Lung microvascular endothelial cell (primary cell): ENCODE measurements at places on chromosomes 11 and 22. TPM values are rescaled to one million over a fixed set of nuclear protein-coding genes. Genes with fewer than 3 reads are reported as not detected.

OR4D5 gene
- total RNA-seq, result not detected in 2 replicates

GRAMD4 gene
- 26.4 and 50.6 TPM in 2 replicates for total RNA-seq

FGF19 gene
- not detected in 2 replicates for total RNA-seq

GRCh38 chr11:85182441-85183387, 444.4 kb downstream of the DLG2 start:
- DNase-seq, result no peak

DNA sequence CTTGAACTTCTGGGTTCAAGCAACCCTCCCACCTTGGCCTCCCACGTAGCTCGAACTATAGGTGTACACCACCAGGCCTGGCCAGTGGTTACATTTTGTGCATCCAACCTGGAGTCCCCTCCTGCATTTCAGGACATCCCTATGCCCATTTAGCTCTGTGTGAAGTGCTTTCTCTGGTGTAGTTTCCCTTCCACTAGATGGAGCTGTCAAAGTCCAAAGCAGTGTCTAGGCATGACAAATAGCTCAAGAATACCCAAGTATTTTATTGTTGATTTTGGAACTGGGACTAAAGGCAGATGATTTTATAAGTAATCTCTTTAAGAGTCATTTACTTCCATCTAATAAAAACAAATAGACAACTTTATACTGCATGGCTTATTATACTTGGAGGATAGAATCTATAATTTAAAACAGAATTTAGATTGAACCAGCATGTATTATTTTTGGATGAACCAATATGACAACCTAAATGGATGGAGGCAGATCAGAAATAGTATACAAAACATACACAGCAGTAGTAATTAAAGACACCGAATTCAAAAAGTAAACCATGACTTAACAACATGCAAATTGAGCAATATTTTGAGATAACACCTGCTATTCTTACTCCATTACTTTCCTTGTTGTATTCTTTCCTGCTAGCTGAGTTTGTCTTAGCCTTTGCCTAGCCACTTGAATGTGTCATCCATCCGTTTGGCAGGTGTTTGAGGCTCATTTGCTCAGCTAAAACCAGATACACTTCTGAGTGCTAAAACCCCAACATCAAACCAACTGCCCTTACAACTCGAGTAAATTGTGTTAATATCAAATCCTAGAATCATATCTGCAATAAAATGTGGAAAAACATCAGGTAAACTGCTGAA, 37.7 kb downstream of the EIF4ENIF1 start:
- peak; percentile 67 for DNase-seq

- no peak for DNase-seq
Measured at GRCh38 chr11:118217575-118217974, 7.2 kb downstream of the JAML start.

DNA sequence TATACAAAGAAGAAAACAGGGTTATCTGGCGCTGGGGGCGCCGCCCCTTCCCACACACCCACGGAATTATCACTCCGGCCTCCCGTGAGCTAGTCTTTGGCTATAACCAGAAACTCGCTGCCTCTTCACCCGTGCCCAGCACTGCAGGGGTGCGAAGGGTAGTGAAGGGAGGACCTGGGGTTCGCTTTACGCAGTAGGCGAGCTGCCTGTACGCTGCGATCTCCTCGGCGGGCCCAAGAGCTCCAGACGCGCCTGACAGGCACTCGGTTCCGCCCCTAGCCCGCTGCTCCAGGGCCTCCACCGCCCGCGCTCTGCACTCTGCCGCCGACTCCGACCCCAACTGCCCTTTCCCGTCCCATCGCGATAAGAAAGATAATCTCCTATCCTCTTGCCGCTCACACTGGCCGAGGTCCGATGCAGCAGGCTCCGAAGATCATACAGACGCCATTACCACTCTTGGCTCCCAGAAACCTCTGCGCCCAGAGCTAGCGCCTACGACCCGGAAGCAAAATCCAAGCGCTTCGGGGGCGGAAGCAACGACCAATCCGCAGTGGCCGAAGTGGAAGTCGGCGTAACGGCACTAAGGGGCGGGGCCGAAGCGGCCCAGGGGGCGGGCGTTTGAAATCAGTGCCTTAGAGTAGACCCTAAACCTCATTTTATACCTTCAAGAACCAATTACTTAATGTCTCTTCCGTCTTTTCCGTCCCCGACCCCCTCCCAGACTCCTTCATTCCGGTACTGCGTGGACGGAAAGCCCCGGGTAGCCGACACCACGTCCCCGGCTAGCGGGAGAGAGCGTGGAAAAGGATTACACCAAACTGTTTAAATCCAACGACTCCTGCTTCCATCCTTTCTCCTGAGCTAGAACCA, at the start of the genes CWC15 and KDM4D:
TSS of gene CWC15 (minus strand) at position 458 of the 870 bp plus-strand sequence. CDS start 1,371 bp downstream, outside the sequence.
TSS of gene KDM4D (plus strand) at position 611 of the 870 bp plus-strand sequence. CDS start 23,664 bp downstream, outside the sequence.
- peak; percentile 95 for DNase-seq

DNA sequence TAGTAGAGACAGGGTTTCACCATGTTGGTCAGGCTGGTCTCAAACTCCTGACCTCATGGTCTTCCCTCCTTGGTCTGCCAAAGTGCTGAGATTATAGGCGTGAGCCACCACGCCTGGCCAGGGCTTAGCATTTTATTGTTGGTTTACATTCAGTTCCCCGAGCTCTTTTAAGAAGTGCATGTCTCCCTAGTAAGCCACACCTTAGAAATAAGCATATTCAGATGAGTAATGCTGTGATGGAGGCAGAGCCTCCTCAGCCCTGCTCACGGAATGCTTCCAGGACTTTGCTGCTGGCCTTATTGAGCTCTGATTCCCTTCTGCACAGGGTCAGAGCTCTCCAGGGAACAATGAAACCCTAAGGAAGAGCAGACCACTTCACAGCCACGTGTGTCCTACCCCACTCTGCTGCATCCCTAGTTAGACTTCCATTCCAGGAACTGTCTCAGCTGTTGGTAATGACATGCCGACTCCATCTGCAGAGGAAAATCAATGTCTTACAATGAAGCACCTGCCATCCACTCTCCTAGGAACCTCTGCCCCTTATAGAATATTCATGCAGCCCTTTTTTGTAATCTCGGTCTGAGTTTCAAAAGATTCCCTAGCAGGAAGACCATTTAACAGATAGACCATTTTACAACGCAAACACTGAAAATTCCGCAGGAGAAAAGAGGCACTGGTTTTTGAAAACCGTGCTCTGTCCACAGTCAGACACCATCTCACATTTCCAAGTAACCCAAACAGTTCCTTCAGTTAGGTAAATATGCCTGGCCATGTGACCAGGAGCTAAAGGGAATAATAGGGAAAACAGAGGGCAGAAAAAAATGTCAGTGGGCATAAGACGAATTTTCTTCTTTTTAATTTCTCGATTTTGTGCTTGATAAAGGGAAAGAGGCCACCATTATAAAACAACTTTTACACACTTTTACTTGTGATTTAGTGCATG, 1.7 kb upstream of the JAM3 start:
- DNase-seq, result no peak

DNA sequence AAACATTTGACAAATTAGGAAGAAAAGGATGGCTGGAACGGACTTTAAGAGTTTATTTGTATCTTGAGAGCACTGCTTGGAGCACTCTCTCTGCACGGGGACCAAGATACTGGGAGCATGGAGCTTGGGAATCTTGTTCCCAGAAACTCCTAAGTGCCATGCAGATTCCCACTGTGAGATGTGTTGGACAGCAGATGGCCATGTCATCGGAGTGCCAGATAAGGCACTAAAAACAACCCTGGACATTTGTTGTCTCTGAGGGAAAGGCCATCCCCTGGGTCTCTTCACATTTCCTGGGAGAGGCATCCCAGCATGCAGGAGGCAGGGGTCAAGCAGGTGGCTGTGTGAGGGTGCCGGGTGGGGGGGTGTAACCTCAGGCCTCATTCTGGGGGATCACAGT, 2.9 kb downstream of the KIRREL3 start:
- DNase-seq, result no peak

GRCh38 chr11:11027288-11027687, 169.4 kb upstream of the ZBED5 start:
- DNase-seq, result no peak

DNA sequence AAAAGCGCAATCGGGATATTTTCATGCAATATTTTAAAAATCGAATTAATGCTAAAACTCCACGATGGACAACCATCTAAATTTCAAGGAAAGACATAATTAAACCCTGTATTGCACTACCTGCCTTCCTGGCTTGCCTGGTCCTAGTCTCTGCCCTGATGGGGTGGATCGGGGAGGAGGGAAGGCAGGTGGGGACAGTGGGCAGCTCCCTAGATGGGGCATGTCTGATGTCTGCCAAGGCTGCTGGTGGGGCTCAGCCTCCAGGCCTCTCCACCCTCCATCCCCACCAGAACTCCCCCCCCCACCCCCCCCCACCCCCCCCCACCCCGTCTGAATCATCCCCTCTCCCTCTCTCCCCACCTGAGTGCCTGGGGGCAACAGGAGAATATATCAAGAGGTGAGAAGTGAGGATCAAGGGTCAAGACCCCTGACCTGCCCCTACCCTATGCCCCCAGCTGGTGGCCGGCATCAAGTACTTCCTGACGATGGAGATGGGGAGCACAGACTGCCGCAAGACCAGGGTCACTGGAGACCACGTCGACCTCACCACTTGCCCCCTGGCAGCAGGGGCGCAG, 650 bp downstream of the CST6 start:
- DNase-seq, result no peak

- DNase-seq, result peak; percentile 72
Measured at GRCh38 chr11:124898263-124898680, 607 bp upstream of the ROBO4 start.

GRCh38 chr11:10414181-10414580, 40.9 kb upstream of the AMPD3 start:
- DNase-seq, result peak; percentile 14

DNA sequence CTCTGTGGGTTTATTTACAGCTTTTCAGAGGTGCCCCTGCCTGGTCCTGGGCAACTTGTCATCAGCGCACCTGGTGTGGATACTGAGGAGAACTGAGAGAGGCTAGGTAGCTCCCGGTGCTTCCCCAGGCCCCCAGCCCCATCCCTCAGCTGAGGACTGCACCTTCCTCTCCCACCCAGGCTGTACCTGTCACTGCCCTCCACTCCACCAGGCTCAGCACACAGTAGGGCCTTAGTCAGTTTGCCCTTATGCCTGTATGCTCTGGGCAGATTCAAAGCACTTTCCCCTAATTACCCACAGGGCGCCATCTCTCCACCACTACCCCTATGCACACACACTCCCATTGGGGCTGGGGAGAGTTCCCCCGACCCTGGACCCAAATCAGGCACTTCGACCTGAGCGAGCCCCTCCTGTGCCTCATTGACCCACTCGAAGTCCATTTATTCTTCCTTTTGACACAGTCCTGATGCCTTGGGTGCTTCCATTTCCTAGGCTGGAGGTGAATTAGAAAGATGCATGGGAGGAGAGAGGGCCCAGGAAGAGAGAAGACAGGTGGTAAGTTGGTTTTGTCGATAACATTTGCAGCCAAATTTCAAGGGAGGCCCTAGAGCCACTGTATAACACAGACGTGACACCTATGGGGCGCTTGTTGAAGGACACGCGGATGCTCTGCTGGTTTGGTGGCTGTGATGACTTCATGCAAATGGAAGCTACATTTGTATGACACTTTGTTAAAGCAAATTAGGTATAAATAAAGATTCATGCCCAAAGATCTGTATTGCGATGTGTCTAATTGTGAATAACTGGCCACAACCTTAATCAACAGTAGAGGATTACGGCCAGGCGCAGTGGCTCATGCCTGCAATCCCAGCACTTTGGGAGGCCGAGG, 13.8 kb upstream of the PICK1 start:
- no peak for DNase-seq

DNA sequence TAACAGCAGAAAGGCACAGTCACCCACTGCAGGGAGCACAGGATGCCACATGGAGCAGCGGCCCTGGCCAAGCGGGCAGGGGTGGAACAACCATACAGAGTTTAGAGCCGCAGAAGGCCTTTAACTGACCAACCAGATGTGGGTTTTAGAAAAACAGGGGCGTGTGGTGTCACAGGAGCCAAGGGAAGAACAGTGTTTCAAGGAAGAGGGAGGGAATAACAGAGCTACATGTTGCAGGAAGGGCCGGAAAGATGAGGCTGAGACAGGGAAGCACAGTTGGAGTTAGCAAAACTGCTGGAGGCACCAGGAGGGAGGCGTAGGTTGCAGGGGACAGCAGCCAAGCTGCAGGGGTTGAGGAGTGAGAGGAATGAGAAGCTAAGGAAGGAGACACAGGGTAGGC, 7.8 kb upstream of the NAA40 start:
- no peak for DNase-seq

DNA sequence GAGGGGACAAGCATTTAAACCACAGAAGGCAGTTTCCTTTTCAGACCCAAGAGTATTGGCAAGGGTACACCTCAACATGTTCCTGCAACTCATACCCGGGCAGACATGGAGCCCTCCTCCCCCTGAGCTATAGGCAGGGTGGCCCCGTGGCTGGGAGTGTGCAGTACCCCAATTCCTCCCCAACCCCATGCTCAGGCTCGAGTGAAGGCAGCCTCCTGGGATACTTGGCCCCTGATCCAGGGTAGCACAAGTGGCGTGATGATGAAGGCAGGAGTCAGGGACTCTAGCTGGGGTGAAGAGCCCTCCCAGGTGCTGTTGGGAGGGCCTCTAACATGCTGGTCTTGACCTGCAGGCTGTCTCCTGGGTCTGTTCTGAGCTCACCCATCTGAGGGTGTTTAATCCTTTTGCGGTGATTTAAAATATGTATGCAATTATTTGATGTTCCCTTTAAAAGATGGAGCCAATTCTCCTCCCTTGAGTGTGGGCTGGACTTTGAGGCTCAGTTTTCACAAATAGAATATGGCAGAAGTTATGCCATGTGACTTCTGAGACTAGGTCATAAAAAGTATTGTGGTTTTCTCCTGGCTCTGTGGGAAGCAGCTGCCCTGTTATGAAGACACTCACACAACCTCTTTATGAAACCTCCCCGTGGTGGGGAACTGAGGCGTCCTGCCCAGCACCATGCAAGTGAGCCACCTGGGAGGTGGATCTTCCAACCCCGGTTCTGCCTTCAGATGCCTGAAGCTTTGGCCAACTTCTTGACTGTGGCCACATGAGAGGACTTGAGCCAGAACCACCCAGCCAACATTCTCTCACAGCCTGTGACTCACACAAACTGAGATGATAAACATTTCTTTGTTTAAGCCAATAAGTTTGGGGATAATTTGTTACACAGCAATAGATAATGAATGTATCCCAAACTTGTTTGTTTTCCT, 54.7 kb upstream of the NECTIN1 start:
- DNase-seq, result no peak

DNA sequence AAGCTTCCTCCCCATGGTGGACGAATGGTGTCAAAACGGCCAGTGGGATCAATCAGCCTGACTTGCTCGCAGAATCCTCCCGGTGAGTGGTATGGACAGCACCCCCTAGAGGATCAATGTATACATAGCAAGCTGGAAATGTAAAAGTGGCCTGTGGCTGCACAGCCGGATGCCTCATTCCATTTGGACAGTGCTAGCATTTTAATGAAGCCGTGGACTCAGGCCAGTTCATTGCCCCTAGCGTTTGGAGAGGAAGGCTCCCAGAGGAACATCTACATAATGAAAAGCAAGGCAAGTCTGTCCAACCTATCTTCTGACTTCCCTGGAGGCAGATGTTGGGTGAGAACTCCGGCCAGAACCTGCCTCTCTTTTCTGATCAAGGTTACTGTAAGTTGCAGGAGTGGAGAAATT, 942.3 kb downstream of the NTM start:
- DNase-seq, result no peak

DNA sequence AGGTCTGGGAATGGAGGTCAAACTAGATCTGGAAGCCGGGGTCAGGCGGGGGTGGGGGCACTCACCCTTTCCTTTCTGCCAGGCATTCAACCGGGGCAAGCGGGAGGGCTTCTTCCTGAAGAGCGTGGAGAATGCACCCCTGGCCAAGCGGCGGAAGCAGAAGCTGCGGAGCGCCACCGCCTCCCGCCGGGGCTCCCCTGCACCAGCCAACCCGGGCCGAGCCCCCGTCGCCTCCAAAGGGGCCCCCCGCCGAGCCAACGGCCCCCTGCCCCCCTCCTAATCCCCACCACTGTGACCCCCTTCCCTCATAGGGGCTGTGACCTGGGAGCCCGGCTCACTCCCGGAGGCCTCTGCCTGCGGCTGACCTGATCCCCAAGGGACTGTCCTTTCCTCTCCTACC, 12.2 kb downstream of the RPS6KA4 start:
- DNase-seq, result no peak
